Activated CD4-positive, CD25-positive, alpha-beta regulatory T cell treated with anti-CD3 and anti-CD28 coated beads, Interleukin-2, amount 50 U/mL, for 16 hours (primary cell): ENCODE measurements at places on chromosomes 4 and X.

DNA sequence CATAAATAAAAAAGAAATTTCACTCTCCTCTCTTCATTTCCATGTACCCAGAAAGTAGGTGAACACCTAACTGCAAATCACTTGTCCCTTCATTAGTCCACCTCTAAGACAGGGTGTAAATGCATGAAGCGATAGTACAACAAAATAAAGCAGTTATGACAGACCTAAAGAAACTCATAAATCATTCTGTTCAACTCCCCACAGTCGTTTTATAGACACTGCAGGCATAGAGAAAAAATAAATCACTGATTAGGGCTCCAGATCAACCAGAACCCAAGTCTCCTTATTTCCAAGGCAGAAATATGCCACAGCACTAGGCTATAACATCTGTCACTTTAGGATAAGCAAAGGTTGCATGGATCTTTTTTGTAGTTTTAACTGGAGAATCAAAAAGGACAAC is 3.0 kb downstream of the RASGEF1B start:
- no peak for DNase-seq

DNA sequence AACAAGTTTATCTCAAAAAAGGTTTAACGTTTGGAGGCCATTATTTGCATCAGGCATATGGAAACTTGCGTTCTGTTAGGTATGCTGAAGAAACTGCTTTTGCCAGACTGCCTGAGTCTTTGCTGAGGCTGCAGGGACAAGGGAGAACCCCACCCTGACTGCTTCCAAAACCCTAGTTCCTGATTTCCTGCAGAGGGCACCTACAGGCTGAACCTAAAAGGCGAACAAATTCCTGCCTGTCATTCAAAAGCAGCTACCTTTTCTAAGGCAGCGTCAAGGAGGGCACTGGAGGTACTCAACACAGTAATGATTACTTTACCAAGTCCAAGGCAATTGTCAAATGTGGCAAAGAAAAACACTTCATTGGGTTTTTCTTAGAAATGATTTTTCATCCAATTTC is 578 bp upstream of the CORIN start:
- no peak for DNase-seq

DNA sequence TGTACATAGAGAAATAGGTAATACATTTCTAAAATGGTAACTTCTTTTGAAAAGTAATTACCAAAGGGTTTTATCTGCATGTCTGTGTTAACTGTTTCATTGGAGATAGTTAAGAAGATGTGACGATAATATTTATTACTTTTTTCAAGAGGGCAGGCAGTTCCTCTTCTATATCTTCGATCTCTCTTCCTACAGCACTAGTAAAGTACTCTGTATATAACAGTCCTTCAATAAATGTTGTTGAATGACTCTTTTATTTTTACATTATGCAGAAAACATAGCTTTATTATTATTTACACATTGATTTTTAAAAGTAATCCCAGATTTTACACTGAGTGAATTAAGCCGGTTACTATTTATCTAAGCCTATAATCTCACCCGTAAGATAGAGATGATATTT is 51.8 kb downstream of the TMPRSS11E start:
- no peak for DNase-seq

DNA sequence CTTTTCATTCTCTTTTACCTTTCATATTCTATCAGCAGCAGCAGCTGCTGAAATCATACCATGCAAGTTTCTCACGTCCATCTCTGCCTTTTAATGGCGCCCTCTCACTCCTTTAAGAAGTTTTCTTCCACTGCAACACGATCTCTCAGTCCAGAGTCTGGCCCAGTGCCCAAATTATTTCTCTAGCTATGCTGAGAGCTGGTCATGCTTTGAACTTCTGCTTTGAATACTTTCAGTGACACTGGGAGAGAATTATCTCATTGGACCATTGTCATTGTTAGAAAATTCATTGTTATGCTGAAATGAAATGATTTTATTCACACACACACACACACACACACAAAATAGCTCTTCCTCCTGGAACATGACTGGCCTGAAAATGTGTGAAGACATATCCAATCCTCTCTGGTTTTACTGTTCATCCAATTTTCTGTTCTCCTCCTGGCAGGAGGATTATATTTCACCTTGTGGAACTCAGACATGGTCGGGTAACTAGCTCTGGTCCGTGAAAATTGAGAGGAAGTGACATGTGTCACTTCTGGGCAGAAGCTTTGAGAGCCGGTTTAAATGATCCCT is 1.3 kb upstream of the PDHA1 start:
- DNase-seq = no peak
